ENCODE measurements at places on chromosomes 2 and 18. TPM values are rescaled to one million over a fixed set of nuclear protein-coding genes. Genes with fewer than 3 reads are reported as not detected.

DNA sequence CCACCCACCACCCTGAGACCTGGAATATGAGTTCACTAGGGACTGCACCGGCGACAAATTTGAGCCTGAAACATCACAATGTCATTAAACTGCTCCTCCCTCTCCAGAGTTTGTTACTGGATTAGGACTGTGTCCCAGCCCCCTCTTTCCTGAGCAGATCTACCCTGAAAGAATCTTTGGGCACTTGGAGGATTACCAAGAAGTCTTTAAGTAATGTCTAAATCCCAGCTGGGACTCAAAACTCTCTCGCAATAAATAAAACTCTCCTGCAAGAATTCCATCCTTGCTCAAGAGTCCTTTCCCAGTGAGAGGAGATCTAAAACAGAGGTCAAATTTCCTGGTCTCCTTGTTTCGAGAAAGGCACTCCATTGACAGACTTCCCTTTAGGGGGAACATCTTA, 20.9 kb downstream of the GKN2 start:
- DNase-seq, result peak; percentile 24

FMNL2 gene
- polyA plus RNA-seq, result 3.8 TPM

CKAP2L gene
- 9.0 TPM for polyA plus RNA-seq

DNA sequence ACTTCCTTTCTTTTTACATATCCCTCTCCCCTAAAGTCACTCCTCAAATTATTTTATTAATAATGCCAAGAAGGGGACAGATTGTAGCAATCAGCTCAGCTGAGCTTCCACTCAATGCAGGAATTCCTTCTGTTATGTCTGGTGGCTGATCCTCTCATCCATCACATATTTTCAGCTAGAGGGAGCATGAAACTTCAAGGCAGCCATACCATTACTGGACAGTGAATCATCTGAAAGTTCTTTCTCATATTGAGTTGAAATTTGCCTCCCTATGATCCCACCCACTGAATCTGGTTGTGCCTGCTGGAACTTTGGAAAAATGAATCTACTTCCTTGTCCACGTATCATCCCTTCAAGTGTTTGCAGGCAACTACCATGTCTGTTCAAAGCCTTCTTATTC, 11.2 kb downstream of the ZNF385B start:
- peak; percentile 73 for DNase-seq

ITGA6 gene
- 20.3 TPM for polyA plus RNA-seq

DNA sequence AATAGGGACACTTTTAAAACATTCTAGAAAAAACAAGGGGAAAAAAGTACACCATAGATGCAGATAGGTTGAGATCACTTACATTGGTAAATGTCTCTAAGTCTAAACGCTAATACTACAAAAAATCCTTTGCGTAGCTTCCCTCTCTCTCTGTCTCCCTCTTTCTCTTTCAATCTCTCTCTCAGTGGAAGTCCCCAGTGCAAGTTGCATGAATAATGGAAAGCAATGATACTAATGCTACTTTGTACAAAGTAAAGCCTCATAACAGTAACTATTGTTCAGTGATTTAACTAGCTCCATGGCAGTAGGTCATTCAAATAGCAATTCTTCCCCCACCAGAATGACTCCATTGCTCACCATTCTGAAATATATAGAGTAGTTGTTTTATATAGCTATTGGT, 12.8 kb downstream of the MEIS1 start:
- peak; percentile 12 for DNase-seq

- DNase-seq, result no peak
Observed at GRCh38 chr2:86697551-86698104, 22.5 kb upstream of the RMND5A start.

WDR7 gene
- 7.2 TPM for polyA plus RNA-seq

CRYBA2 gene
- polyA plus RNA-seq, result not detected

DNA sequence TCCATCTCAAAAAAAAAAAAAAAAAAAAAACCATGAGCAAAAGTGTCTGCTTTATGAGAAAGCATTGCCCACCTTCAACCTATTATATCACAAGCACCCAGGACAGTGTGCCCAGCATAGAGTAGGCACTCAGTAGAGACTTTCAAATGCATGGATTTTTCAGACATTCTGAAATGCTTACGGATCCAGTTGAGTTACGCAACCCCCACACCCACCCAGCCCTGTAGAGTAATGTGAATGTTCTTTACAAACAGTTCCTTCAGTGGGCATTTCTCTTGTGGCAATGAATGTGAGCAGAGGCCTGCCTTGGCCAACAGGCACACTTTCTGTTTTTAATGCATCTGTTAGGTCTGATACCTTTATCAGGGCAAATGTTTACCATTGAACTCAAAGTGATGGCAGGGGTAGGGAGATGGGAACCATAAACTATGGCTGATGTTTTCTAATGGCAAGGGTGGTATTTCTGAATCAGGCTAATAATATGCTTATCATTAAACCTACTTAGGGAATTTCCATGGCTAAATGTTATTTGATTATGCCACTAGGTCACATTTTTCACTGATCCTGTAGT, 65.0 kb upstream of the RPL31 start:
- no peak for DNase-seq

GRCh38 chr2:220994846-220995245, 577.3 kb downstream of the EPHA4 start:
- DNase-seq, result no peak

SPRED2 gene
- polyA plus RNA-seq, result 19.5 TPM

GBX2 gene
- polyA plus RNA-seq, result not detected

SULT1C4 gene
- not detected for polyA plus RNA-seq

- peak; percentile 50 for DNase-seq
Observed at GRCh38 chr2:70511971-70512729, 41.5 kb downstream of the TGFA start.

- DNase-seq, result peak; percentile 67
Observed at GRCh38 chr2:10844097-10844496, 31.5 kb upstream of the PDIA6 start.

EVX2 gene
- not detected for polyA plus RNA-seq

DNA sequence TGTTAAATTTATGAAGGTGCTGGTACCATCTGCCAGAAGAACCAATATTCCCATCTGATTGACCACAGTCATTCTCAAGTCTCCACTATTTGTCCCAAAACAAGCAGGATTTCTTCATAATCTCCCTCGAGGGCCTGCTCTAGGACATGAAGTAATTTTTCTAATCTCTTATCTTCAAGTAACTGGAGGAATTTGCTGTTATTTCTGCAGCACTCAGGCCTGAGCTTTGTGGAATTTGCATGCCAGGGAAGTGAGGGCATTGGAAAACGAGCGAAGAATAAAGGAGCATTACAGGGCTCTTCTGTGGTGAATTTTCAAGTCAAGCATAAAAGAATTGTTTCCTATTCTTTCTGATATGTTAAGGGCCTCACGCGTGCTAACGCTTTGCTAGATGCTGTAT, 161.2 kb upstream of the EPAS1 start:
- peak; percentile 6 for DNase-seq

CCDC85A gene
- 1.6 TPM for polyA plus RNA-seq

PTPRN gene
- polyA plus RNA-seq, result 29.2 TPM

- no peak for DNase-seq
Observed at GRCh38 chr18:23137788-23138216, 2.5 kb downstream of the CABLES1 start.

TMEM237 gene
- 92.7 TPM for polyA plus RNA-seq
